Eye (tissue), 1 donor: ENCODE measurements at places on chromosomes 3 and 15.

- no peak for DNase-seq
These were observed 10.8 kb upstream of the INSYN1 start for GRCh38 chr15:73763931-73764330.

DNA sequence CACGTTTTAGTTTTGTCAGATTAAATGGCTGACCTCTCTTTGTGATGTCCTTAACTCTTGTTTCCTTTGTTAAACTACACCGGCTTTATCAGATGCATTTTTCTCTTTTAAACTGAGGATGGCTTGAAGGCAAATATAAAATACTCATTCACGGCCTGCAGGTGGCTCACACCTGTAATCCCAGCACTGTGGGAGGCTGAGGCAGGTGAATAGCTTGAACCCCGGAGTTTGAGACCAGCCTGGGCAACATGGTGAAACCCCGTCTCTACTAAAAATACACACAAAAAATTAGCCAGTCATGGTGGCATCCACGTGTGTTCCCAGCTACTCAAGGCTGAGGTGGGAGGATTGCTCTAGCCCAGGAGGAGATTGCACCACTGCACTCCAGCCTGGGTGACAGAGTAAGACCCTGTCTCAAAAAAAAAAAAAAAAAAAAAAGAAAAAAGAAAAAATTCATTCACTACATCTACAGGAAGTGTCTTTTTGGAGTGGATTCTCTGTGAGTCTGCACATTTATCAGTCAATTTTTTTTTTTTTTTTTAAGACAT is 34.7 kb upstream of the SACM1L start:
- DNase-seq, result no peak

DNA sequence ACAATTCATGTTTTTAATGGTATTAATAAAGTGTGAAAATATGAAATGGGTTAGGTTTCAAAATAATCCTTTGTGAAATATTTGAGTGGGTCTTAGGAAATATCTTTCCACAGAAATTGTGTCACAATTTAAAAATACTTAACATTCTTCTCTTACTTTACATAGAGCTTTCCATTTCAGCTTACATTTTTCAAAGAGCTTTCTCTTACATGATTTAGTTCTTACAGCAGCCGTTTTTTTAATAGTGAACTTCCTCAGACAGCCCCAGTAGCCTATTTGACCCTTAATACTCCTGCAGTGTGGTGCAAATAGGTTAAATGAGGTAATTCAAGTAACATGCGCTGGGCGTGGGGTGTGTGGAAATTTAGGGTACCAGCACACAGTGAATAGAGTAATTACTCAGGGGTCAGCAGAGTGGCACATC is 21.8 kb downstream of the P2RY12 start:
- DNase-seq, result no peak

GRCh38 chr3:46987743-46988401 is 8.4 kb downstream of the NBEAL2 start:
- DNase-seq, result no peak

DNA sequence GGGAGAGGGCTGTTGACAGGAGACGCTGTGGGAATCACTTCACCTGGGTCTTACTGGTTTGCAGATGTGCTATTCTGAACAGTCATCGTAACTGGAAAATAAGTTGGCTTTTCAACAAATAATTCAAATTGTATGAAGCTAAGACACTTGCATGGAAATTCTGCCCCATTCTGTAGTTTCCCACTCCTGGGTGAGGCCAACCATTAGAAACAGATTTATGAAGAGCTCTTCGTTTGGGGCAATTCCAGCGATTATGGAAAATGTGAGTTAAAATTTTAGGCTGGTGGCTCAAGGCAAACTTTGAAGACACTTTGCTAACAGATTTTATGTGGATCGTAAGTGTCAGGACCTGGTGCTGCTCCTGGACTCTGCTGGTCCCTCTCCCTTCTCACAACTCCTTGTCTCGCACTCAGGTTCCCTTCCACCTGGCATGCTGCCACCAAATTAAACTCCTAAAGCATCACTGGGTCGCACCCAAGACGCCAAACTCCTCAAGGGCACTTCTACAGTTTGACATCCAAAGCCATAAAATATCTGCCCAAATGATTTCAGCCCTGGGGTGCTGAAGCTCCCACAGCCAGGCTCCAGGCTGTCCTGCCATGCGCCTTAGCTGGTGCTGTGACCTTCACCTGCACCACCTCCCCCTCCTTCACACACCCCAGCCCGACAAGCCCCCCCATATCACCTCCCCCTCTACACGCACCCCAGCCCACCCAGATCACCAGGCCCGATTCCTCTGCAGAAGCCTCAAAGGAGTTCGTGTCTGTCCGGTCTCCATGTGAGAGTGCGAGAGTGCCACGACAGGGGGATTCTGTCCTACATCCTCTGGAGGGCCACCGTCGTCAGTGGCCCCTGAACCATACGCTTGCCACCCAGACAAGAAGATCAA is 138.4 kb downstream of the NSMCE3 start:
- no peak for DNase-seq

DNA sequence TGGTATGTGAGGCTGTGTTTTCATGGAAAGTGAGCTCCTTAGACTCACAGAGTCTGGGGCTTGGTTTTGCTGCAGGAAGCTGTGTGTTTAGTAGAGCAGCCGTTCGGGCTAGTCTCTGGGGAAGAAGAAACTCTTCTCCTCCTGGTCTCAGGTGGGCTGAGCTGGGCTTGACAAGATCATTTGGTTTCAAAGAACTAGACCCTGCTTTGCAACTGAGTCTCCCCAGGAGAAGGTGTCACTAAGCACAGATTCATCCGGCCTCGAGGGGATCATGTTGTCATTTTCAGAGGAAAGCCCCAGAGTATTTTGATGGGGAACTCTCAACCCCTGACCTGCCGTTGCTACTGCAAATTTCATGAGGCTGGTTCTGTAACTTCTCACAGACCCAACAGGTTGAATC is 188.5 kb downstream of the FAM43A start:
- DNase-seq, result no peak

DNA sequence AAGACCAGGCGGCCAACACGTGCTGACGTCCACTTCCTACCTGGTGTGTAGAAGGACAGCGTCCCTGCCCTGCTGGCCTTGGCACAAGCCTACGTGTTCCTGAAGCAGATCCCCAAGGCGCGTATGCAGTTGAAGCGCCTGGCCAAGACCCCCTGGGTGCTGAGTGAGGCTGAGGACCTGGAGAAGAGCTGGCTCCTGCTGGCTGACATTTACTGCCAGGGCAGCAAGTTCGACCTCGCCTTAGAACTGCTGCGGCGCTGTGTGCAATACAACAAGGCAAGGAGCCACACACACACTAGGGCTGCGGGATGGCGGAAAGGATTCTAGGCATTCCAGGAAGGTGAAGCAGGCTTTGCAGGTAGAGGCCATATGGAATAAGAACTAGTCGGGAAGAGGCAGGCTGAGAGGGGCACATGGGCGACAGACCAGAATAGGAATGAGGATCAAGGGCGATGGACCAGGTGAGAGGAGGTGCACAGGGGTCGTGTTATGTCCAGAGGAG is 15.9 kb downstream of the CSRNP1 start:
- DNase-seq, result no peak

GRCh38 chr3:138845771-138846173 is 11.0 kb upstream of the PIK3CB start:
- DNase-seq, result peak; percentile 25

- no peak for DNase-seq
These were observed 2.3 kb upstream of the EIF2AK4 start for GRCh38 chr15:39931615-39932014.

DNA sequence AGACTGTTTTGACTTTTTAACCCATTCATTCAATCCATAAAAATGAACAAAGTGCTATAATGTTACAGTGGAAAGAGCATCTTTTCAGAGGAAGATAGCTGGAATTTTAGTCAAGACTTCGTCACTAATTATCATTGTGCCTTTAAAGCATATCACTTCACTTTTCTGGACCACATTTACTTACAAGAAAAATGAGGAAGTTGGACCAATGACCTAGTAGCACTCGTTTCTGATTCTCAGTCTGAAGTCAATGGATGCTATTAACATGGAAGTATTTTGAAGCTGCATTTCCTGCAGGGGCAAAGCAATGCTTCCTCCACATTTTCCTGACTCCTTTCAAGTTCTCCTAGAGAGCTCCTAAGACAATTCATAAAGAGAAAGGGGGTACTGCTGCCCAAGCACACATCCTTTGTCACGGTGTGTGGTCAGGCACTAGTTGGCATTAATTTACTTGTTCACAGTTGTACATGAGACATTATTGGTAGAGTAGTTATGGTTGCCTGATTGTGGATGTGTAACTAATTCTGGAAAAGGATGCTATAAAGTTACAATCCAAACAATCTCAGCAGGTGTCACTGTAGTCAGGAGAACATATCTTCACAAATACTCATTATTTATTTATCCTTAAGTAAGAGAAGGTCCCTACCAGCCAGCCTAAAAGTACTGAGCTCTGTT is 1049.1 kb downstream of the FHIT start:
- no peak for DNase-seq

GRCh38 chr15:84911879-84912660 is 27.6 kb downstream of the SLC28A1 start:
- DNase-seq, result peak; percentile 30

- no peak for DNase-seq
These were observed 62.2 kb downstream of the OSTN start for GRCh38 chr3:191261304-191261638.

DNA sequence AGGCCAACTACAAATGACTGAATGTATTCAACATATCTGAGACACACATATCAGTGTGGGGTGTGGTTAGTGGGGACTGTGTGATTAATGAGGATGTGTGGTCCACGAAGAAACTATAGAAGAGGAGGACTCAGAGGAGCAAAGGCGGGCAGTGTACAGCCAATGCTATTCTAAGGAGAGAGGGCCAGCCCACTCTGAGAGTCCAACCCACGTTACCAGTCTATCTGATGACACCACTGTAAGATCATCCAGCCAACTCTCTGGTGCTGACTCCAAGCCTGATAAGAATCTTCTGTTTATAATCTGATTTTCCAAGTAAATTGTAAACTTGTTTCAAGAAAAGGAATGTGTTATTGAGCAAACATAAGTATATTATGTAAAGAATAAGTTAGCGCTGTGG is 47.2 kb downstream of the MCF2L2 start:
- DNase-seq, result no peak

GRCh38 chr3:159922861-159923312 is 65.7 kb upstream of the IL12A start:
- DNase-seq, result no peak

- DNase-seq, result no peak
These were observed 947.1 kb downstream of the FHIT start for GRCh38 chr3:60304112-60304511.

- no peak for DNase-seq
These were observed 529.6 kb downstream of the SOX2 start for GRCh38 chr3:182241196-182241765.

DNA sequence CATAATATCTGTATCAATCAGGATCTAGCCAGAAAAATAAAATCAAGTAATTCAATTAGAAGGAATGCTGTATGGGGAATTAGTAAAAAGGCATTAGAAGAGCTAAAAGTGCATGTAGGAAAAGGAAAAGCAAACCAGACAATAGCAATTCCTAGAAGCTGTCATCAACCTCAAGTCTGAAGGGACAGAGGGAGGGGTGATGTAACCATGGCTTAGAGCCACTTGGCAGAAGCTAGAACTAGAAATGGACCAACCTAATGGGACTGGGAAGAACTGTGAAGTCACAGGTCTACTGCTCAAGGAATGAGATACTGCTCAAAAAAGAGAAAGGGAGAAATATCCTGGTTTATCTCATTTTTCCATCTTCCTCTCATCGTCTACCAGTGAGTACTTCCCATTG is 590.7 kb upstream of the SGO1 start:
- no peak for DNase-seq

DNA sequence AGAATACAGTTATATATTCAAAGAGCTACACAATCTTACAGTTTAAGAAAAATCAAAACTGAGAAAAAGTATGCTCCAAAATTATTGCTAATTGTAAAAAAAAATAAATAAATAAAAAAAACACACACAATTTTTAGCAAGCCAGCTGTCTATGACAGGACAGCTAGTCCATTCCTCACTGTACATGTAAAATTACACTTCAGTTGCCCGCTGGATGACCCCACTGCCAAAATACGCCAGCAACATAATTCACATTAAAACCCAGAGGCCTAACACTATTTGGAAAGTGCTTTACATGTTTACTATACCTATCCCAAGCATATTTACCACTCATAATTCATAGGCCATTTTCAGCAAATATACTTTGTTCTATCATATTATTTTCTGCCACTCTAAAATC is 5.8 kb downstream of the MYO9A start:
- no peak for DNase-seq
